ENCODE measurements at places on chromosomes 2 and 18.
A peak's percentile ranks its signal among the peaks of the same experiment; 100 is the strongest.

- no peak for DNase-seq
Measured at GRCh38 chr2:209908511-209908910, 93.9 kb upstream of the RPE start.

DNA sequence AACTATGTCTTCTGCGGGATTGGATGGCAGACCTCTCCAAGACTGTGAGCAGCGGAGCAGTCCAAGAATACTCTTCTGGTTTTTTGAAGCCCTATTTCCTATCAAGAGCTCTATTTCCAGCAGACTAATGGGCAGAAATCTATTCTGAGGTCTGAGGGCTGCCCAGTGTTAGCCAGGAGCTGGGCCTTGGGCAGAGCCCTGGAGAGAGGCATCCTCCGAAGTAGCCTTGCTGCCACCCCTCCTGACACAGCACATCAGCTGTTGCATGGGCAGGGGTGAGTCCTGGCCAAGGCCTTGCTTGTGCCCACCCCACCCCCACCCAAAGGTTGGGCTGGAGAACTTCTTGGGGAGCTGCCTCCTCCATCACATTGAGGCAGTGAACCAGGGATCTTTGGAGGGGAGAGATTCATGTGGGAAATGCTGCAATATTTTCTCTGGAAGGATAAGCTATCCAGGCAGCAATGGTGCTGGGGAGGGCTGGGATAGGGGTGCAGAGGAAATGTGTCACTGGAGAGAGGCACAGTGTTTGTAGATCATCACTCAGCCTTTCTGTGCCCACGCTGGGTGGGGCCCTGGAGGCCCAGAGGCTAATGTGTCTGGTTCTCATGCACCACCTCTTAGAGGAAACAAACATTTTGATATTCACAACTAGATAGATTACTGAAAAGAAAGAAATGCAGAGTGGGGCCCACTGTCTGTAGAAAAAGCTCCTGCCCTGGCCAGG, 104.7 kb downstream of the VSNL1 start:
- DNase-seq, result no peak

DNA sequence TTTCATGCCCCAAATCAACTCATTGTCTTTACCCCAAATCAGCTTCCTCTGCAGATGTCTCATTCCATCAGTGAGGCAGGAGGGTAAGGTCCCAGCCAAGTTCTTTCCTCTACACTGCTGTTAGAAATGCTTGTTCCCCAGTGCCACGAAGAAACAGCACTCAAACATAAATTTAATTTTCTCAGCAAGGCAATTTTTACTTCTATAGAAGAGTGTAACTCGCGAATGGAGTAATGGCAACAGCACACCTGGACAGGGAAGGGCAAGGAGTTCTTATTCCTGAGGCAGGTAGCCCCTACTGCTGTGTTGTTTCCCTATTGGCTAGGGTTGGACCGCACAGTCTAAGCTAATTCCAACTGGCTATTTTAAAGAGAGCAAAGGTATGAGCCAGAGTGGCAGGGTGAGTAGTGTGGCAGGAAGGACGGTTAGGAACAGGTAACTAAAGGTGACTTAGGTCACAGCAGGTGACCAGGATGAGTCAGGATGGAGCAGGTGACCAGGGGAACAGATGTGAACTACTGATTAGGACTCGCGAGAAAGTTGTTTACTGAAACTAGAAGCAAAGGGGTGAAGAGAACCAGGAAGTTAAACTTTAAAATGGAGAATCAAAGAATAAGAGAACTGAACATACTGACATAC, 12.0 kb upstream of the CEP68 start:
- no peak for DNase-seq

DNA sequence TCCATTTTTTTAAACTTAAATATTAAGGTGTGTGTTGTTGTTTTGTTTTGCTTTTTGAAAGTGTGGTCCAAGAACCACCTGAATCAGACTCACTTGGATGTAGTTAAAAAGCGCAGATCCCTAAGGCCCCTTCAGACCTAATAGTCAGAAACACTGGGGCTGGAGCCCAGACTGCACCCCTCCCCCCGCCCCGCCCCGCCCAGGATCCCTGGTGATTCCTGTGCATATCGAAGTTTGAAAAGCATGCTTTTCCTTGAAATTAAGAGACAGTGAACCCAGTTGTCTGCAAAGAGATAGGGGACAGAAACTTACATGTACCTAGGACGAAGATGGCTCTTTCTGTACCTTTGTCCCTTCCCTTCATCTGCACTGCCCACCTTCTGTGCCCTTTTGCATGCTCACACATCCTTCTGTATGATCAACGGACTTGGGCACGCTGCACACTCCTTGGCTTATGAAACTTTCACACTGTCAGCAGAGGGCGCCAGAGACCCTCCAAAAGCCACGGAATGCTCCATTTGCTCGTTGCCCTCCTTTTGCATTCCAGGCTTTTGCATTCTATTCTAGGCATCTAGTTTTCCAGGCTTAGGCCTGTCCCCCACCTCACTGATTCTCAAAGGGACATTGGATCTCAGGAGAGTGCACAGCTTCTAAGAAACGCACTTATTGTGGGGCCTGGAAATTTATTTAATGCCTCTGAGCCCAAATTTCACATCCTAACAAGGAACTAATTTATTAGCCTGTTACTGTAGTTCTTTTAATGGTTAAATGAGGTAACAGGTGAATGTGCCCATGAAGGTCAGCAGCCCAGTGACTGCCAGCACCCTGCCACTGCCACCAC, 32.8 kb upstream of the SLC14A1 start:
- DNase-seq, result peak; percentile 82

- no peak for DNase-seq
Measured at GRCh38 chr2:203734276-203734983, 28.0 kb downstream of the CD28 start.

DNA sequence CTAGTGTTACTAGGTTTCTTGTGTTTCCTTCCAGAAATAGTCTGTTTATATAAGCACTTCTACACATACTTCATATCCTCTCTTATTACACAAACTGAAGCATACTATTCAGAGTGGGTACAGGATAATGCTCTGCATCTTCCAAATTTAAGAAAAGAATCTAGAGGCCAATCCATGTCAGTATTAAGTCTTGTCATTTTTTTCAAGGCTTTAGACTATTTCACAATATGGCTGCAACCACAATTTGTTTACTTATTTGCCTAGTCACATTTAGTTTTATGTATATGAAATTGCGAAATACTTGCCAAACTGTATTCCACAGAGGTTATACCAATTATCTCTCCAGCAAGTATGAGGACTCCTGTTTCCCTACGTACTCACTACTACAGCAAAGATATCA, 27.9 kb downstream of the IWS1 start:
- no peak for DNase-seq

DNA sequence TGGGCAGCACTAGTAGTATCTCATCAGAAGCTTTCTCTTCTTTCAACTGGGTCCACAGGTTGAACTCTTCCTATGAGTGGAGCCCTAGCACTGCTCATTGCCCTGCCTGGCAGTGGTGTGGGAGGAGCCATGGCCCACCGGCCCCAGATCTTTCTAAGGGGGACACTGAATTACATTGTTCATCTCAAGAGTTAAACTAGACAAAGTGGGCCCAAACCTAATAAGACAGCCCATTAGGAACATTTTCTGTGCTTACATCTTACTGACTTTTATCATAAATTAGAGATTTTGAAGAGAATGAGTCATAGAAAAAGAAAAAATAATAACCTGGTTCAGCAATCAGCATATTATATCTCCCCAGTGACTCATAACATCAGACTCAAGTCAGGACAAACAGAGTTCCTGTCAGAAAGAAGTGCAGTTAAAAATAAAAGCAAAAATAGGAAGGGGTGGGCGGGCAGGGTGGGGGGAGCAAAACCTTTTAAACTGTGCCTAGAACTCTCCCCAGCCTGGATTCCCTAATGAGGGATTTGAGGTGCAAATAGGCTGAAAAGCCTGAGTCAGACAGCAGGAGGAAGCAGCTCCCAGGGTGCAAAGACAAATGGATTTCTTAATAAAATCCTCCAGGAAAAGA, 161.6 kb upstream of the TRIB2 start:
- peak; percentile 34 for DNase-seq

DNA sequence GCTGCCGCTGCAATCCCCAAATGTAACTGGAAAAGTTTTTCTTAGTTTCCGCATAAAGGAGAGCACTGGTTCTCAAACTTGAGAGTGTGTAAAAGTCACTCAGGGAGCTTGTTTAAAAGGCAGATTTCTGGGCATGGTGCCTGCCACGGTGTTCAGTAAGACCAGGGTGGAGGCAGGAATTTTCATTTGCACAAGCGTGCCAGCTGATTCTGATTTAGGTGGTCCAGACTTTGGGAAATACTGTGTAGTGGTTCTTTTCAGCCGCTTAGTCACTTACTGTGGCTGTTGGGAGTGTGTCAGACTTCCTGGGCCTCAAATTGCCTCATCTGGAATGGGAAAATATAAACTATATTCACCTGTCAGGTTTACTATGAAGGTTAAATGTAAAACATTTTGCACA, 788 bp downstream of the ARMC9 start:
- no peak for DNase-seq

DNA sequence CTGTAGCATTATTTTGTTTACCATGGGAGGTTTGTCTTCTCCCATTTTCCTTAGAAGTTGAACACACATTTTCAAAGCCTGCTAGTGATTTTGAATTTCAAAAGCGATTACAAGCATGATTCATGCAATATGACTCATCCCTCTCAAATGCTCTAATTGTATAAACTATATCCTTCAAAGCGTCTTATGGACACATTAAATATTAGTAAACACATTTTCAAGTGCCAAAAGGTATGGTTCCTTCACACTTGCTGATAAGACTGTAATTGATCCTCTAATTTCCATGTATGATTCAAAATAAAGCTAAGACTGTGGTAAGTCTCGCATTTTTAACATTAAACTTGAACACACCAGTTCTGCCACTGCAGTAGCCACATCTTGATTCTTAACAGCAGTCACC, 512.9 kb downstream of the LRRTM4 start:
- no peak for DNase-seq

- no peak for DNase-seq
Measured at GRCh38 chr2:120612931-120613330, 122.7 kb upstream of the GLI2 start.

- DNase-seq, result no peak
Measured at GRCh38 chr2:153657651-153658050, 179.1 kb upstream of the RPRM start.

- peak; percentile 44 for DNase-seq
Measured at GRCh38 chr2:31138037-31138962, at the start of gene GALNT14. Gene GALNT14 (minus strand): TSS chr2:31138440. CDS start chr2:31138086, 354 bp downstream.

DNA sequence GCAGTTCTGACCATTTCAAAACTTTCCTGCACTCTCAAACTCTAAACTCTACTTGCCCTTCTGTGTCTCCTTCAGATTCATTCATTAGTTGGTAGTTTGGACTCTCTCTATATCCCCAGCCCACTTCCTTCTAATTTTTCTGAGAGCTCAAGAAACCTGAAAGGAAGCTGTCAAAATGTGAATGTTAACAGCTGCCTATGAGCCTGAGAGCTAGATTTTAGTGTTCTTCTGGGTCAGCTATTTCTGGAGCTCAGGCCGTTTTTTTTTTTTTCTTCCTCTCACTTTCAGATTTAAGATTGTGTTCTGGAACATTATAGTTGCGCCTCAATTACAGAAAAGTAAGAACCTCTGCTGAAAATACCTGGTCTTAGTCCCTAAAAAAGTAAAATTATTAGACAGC, 73.1 kb downstream of the RTN4 start:
- DNase-seq, result no peak

DNA sequence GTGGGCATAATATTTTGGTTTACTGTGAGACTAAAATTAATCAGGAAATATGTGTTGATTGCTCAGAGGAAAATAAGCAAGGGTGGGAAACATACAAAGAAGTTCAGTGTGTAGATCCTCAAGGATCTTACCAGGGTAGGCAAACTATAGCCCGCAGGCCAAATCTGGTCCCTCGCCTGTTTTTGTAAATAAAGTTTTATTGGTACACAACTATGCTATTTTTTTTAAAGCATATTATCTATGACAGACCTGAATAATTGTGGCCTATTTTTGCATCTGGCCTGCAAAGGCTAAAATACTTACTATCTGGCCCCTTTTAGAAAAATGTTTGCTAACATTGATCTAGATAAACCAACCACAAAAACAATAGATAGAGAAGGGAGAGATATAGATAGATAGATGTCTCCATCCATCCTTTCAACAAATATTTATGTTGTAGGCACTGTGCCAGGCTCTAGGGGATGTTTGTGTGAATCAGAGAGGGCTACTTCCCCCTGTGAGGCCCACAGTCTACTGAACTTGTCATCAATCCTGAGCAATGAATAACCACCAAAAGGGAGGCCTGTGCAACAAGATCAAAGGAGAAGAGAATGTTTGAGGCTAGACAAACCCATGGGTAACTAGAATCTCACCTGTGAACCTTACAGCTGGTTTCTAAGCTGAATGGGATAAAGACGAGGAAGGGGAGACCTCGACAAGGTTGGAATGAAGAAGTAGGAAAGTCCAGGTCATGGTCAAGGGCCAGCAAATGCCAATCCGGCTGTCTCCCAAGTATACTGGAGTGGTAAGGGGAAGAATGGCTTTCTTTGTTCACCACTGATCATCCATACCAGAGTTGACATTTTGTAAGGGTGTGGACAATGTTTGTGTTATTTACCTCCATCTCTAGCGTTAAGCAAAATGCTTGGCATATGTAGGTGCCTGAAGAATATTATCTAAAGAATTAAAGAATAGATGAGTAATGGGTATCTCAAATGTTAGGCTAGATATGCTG, 23.6 kb downstream of the ALPK2 start:
- DNase-seq, result peak; percentile 38

- peak; percentile 59 for DNase-seq
Measured at GRCh38 chr2:94874277-94874997, 3.2 kb downstream of the TEKT4 start.

Data from SK-MEL-5 (cell line).